ENCODE measurements at places on chromosomes 1 and 21. TPM values are rescaled to one million over a fixed set of nuclear protein-coding genes. Genes with fewer than 3 reads are reported as not detected.

CATSPERE gene
- total RNA-seq, result 0.14 TPM

FCN3 gene
- not detected for total RNA-seq

DIO1 gene
- 7.1 TPM for total RNA-seq

DNA sequence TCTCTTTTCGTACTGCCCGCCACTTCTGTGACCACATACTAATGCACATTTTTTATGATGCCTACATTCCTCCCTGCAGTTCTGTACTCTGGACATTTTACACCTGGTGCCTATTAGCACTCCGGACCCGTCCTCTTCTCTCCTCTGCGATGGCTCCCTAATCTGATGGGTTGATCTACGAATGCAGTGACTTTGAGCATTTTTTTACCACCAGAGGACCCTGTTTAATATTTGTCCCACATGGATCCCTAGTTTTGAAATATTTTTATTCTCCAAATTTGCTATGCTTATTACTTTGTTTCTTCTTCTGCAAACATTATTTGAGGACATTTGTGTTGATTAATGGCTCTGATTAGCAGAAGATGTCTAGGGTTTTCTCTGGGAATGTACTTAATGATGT, 5.2 kb downstream of the PPFIA4 start:
- no peak overlapping the region for H3K4me3 ChIP-seq
- H3K36me3 ChIP-seq, result peaks cover 1% of the 10 kb centered on the region
- no peaks in the 10 kb centered on the region for H3K4me1 ChIP-seq

- H3K4me3 ChIP-seq, result no peak overlapping the region
- H3K4me1 ChIP-seq, result no peaks in the 10 kb centered on the region
- H3K27ac ChIP-seq, result no peak overlapping the region
- H3K27me3 ChIP-seq, result no peaks in the 10 kb centered on the region
- no peaks in the 10 kb centered on the region for H3K36me3 ChIP-seq
Measured at GRCh38 chr1:6438047-6438525, 13.5 kb downstream of the ESPN start.

DNA sequence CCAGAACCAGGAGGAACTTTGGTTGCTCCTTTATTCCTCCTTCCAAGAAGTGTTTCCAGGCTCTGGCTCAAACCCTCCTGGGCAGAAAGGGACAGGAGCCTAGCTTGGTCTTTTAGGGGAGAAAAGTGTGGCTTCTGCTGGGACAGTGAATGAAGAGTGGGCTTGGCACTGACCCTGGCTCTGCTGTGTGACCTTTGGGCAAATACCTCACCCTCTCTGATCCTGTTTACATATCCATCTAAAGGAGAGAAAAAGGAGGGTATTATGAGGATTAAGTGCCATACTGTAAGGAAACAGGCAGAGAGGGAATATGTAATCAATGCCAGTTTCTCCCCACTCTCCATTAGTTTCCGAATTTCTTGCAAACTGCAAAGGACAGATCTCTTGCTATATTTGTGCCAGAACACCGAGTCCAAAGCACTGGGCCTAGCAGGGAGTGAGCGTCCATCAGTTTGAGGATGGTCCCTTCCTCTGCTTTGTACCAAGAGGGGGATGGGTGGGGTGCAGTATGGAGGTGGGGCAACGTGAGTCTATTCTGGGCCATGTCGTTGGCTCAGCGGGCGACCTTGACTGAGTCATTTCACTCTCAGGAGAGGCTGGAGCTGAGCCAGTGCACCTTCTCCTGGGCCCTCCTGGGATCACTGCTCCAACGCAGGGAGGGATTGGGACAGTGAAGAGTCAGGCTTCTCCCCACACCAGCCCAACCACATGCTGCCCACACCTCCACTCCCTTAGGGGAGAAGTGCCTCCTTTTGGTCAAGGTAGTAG, 38.4 kb downstream of the IGSF21 start:
- no peaks in the 10 kb centered on the region for H3K27me3 ChIP-seq
- H3K4me3 ChIP-seq, result no peak overlapping the region
- no peaks in the 10 kb centered on the region for H3K36me3 ChIP-seq
